ENCODE measurements at places on chromosomes 11 and 22. TPM values are rescaled to one million over a fixed set of nuclear protein-coding genes. Genes with fewer than 3 reads are reported as not detected.

DNA sequence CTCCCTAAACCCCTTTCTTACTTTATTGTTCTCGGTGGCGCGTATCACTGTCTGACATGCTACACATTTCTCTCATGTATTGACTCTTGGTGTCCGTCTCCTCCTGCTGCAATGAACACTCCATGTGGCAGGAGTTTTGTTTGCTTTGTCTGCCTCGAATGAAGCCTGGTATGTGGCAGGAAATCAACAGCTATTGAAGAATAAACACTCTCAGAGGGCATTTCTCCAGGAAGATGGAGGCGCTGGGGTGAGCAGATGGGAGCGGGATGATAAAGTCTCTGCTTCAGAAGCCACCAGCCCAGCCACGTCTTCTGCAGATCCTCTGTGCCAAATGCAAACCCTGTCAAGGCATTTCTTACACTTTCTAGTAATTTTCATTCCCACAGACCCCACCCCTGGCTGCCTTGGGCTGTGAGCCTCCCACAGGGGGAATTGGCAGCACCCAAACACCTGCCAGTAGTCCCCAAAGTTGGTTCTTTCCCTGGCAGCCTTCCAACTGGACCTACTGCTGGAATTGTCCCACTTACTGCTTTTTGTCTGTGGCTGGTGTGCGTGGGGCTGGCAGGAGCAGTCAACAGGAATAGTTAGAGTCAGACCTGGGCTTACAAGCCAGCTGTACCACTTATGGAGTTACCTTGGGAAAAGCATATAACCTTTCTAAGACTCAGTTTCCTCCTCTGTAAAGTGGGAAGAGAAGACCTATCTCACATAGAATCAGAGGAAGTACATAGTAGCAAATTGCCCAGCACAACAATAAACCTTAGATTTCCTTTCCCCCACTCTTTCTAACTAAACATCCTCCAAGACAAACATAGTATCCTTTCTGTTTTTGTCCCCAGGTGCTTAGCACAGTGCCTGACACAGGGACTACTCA lies 13.3 kb upstream of the IL10RA start:
- no peaks in the 10 kb centered on the region for H3K36me3 ChIP-seq
- H3K27me3 ChIP-seq = no peaks in the 10 kb centered on the region
- no peak overlapping the region for H3K4me3 ChIP-seq
- no peak for DNase-seq
- peaks cover 12% of the 10 kb centered on the region for H3K4me1 ChIP-seq

EHBP1L1 gene
- total RNA-seq = 13.9 TPM

GRCh38 chr11:25613451-25613850 lies 718.5 kb upstream of the ANO3 start:
- no peaks in the 10 kb centered on the region for H3K27me3 ChIP-seq
- H3K4me3 ChIP-seq = no peak overlapping the region
- H3K27ac ChIP-seq = no peak overlapping the region

GRCh38 chr22:35384527-35384926 lies 3.6 kb downstream of the HMOX1 start:
- H3K4me1 ChIP-seq = peaks cover 12% of the 10 kb centered on the region
- peaks cover 7% of the 10 kb centered on the region for H3K36me3 ChIP-seq
- peaks cover 6% of the 10 kb centered on the region for H3K27me3 ChIP-seq
- DNase-seq = no peak
- no peak overlapping the region for H3K4me3 ChIP-seq

DNA sequence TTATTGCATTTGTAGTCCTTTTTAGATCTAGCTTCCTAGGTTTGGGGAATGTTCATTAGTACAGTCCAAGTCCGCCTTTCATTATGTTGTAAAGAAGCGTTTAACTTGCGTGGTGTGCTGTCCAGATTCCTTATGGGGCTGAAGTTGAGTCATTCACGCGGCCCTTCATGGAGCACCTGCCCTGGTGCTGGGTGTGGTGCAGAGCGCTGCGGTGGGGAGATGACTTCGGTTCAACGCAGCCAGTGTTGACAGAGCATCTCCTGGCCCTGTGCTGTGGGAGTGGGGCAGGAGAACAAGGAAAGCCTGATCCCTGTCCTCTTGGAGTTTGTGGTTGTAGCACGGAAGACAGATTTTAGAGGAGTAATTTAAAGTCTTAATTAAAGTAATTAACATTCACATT lies 152.0 kb downstream of the TBC1D22A start:
- H3K36me3 ChIP-seq = peaks cover 31% of the 10 kb centered on the region
- no peak for DNase-seq
- no peaks in the 10 kb centered on the region for H3K27me3 ChIP-seq
- peaks cover 2% of the 10 kb centered on the region for H3K4me1 ChIP-seq
- H3K4me3 ChIP-seq = no peak overlapping the region

DNA sequence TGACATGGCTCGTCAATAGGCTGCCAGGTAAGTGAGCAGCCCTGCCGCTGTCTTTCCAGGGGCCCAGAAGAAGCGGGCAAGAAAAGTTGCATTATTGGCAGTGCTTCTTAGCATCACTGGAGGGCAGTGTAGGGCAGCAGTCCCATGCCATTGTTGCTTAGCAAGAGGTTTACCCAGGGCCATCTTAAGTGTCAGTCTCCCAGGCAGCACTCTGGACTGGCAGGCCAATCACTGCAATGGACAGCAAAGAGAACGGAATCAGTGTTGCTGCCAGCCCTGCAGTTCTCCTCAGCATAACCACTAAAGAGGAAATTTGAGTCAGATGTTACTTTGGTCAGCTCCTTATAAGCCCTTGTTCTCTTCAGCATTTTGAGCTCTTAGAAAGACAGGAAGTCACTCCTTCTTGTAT lies 13.4 kb upstream of the GRK2 start:
- H3K36me3 ChIP-seq = peaks cover 76% of the 10 kb centered on the region
- no peak for DNase-seq
- no peak overlapping the region for H3K4me3 ChIP-seq

- no peak for DNase-seq
- H3K4me3 ChIP-seq = no peak overlapping the region
- no peaks in the 10 kb centered on the region for H3K36me3 ChIP-seq
- no peaks in the 10 kb centered on the region for H3K4me1 ChIP-seq
- no peaks in the 10 kb centered on the region for H3K27me3 ChIP-seq
Measured at GRCh38 chr11:91835051-91835560, 389.5 kb upstream of the FAT3 start.

TMPRSS13 gene
- total RNA-seq = 0.20 TPM

PVALB gene
- 10.0 TPM for total RNA-seq
